ENCODE measurements at places on chromosomes 13 and 19. TPM values are rescaled to one million over a fixed set of nuclear protein-coding genes. Genes with fewer than 3 reads are reported as not detected.

- DNase-seq: no peak
Observed at GRCh38 chr13:102933122-102933521, 87.3 kb downstream of the ERCC5 start.

CGB8 gene
- 0.31 TPM for polyA plus RNA-seq

GRCh38 chr13:51112771-51113170 lies 1.7 kb upstream of the C13orf42 start:
- DNase-seq: no peak

DNA sequence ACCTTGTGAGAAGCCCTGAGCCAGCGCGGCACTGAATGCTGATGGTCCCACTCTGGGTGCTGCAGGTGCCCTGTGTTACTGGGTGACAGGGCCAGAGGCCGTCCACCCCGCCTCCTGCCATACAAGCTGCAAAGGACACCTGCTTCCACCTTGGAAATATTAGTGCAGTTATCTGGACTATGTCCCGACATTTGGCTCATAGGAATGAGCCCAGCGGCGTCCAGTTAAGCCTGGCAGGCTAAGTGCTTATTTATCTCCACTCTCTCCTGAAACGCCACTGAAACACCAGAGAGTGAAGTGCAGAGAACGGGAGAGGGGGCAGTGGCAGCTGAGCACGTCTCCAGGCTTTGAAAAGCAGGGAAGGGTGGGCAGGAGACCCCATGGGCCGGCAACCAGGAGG lies 145.8 kb downstream of the KDM4B start:
- no peak for DNase-seq

BRSK1 gene
- 18.1 TPM for polyA plus RNA-seq

- peak; percentile 34 for DNase-seq
Observed at GRCh38 chr13:77563111-77563510, 27.6 kb downstream of the SCEL start.

ZNF154 gene
- polyA plus RNA-seq: 27.8 TPM

GRCh38 chr13:75986818-75987217 lies 350.7 kb downstream of the LMO7 start:
- DNase-seq: no peak

DNA sequence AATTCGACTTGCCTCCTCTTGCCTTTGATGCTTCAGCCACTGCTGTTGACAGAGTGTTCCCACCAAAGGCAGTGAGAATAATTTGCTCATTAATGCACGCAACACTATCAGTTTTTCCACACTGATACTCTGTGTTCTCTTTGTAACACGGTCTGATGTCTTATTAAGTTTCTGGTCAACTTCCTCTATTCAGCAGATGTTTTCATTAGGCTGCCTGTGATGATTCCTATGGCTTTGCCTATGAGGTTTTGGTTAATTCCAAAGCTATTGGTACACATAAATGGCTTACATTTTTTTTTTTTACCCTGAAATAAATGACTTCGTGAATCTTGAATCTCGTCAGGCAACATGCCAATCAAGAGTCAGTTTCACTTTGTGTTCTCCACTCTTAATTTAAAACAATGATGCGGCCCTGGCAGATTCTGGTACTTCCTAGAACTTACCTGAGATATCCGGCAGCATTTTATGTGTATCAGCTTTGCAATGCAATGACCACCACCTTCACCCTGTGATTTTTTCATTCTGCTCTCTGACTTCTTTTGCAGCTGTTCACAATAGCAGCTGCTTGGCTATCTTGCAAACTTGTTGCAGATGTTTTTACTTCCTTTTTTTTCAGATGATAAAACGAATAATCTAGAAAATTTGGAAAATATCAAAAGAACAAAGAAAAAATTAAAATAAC lies 27.5 kb upstream of the KL start:
- DNase-seq: no peak

Data from right lung (tissue), 10 donors.